ENCODE measurements at places on chromosomes 4 and X.

- no peak for DNase-seq
Observed at GRCh38 chr4:79893456-79893855, 179.6 kb downstream of the ANTXR2 start.

- DNase-seq, result no peak
Observed at GRCh38 chrX:37684973-37685372, 618 bp upstream of the XK start.

DNA sequence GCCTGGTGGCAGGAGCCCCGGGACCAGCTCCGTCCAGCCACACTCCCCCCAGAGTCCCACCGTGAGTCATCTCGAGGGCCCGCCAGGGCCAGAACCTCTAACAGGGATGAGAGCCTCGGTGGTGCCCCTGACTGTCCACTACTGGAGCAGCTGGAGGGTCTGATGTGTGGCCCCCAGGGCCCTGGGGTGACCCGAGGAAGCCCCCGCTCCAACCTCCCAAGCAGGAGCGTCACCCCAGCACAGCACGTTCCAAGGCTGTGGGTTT is 135.9 kb upstream of the NKX1-1 start:
- DNase-seq, result no peak

- no peak for DNase-seq
Observed at GRCh38 chrX:83658731-83659130, 150.6 kb downstream of the POU3F4 start.

GRCh38 chrX:23752740-23753415 is 9.8 kb upstream of the ACOT9 start:
- DNase-seq, result no peak

GRCh38 chrX:27815209-27815608 is 7.4 kb downstream of the MAGEB10 start:
- no peak for DNase-seq
